Stimulated activated CD4-positive, alpha-beta T cell treated with anti-CD3 and anti-CD28 coated beads, Interleukin-15, amount 100 ng/mL, for 48 hours (primary cell): ENCODE measurements at places on chromosomes 7 and 10.

DNA sequence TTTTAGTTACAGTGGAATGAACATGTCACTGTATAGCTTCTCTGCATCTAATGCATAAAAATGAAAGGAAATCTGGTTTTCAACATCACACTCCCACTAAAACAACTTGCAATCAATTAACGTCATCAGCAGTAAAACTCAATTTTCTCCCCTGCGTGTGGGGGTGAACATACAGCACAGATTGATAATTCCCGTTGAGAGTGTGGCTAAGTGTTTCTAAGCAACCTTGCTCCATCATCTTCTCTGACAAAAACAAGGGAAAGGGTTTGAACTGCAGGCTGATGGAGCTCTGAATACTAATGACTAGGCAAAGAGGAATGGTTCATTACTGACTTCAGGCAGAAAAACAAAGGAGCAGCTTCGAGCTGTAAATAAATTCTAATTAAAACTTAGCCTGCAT is 238.3 kb downstream of the PARD3 start:
- DNase-seq = no peak

DNA sequence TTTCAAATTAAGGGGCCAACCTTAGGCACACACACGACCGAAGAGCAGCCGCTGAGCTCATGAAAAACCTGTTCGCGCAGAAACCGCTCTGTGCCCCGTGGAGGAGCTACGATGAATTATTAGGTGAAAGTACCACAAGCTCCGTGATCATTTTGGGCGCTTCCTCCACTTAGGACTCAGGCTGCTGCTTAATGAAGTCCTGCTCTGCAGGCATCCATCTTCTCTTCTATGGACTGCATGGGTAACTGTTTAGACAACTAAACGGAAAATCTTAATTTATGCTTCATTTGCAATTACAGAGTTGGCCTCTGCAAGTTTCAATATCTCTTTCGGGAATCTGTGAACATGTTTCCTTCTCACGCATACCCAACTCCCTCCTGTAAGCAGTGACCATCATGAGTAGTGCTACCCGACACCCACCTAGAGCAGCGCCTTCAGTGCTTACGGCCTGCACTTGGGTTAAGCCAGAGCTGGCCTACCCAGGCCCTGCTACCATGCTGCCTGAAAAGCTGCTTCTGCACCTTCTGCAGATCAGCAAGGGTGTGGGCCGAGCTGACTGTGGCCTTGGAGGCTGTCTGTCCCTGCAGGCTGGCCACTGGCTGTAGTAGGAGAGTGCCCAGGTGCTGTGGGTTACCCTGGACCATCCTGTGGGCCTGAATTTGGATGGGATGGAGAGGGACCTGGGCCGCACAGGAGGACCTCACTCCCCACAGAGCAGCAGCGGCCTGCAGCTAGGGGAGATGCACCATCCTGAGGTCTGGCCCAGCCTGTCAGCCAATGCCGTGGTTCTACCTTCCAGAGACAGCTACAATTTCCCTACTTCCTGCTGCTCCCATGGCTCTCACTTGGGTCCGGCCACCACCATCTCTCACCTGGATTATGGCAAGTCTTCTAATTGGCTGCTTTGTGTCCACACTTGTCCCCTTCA is 36.0 kb downstream of the GNA12 start:
- DNase-seq = no peak

DNA sequence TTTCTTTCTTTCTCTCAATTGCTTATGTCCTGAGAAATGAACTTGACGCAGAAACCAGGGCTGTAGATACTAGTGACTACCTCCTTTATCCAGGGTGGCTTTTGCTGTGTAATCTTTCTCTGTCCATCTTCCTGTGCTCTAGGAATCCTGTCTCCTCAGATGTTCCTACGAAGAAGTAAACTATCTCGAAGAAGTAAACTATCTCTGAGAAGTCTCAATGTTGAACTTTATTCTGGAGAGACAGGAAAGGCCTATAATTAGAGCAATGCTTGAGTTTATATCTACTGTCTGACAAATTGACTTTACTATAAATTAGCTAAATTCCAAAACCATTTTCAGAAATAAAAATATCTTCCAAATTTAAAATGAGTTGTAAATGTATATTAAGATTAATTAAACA is 541.5 kb upstream of the DPP6 start:
- no peak for DNase-seq

GRCh38 chr7:67344481-67345193 is 348.0 kb downstream of the TYW1 start:
- DNase-seq = no peak

DNA sequence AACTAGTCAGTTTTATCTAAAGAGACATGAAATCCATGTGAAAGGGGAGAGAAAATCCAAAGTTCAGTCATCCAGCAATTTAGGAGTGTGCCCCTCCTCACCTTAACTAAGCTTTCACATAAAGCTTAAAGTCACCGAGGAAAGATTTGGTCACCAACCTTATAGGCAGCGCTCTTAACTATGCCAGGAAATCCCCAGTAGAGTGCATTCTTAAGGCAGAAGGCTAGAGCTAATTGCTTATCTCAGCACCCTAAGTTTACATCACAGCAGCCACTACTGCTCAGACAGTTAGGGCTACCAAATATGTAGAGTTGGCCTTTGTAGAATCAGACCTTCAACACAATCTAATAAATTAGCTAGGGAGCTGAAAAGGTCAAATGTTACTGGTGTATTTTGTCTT is 47.9 kb downstream of the MTPN start:
- no peak for DNase-seq

DNA sequence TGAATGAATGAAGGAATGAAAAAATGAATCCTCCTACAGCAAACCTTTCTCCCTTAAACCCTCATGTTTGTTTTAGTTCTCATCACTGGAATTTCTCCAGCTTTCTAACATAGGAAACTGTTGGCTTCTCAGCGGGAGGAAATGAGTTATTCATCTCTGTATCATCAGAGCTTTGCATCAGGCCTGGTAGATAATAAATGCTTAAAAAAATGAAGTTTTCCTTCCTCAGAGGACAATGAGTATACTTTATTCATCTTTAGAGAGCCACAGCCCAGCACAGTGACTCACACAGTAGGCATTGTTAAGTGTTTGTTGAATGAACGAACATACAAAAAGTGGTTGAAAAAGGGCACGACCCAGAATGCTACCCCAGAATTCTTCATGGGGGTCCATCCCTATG is 62.6 kb downstream of the COL13A1 start:
- no peak for DNase-seq

- no peak for DNase-seq
These were observed 179.9 kb downstream of the SFMBT2 start for GRCh38 chr10:7230951-7231350.

GRCh38 chr10:77313066-77313750 is 324.4 kb downstream of the KCNMA1 start:
- DNase-seq = no peak

GRCh38 chr10:70974920-70975319 is 86.6 kb upstream of the PCBD1 start:
- no peak for DNase-seq

DNA sequence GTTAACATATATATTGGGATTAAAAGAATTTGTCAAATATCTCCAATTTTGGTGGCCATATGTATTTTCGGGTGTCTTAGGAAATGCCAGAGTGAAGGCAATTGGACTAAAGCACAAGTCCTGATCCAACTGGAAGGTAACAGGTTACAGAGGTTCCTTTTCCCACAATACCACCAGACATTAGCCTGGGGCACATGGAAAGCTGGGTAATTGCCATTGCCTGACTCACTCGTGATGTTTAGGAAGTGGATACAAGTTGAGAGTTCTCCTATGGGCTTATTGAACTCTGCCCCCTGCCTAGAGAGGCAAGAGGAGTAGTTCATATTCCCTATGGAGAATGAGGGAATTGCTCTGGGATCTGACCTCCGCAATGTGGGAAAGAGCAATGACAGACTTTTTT is 5.7 kb downstream of the DNAH11 start:
- DNase-seq = no peak

- DNase-seq = peak; percentile 14
These were observed 27.1 kb downstream of the NMT2 start for GRCh38 chr10:15141136-15142054.

DNA sequence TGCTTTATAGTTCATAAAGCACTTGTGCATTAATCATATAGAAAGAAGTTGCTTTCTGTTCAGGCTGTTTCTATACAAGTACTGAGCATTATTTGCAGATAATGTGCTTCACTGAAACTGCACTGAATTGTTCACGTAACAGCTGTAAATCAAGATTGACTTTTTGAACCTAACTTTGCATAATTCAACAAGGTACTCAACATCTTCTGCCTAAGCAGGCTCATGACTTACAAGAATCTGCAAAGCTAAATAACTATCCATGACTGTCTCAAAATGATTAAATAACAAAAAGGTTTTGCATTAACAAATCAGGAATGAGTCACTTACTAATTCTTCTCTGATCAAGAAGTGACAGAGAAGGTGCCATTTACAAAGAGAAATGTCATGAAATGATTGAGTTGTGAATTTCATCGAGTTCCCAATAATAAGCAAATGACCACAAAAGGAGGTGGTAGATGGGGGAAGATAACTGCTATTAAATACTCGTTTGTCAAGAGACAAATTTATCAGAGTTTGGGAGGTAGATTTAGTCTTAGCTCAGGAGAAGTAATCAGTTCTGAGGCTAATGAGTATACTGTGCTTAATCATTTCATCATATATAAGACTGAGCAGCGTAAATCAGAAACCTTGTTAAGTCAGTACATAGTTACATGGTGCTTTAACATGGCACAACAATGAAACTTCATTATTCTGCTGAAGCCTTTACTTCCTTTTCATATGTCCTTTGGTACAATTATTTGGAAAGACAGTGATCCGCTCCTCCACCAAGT is 161.3 kb upstream of the LRRN3 start:
- no peak for DNase-seq

DNA sequence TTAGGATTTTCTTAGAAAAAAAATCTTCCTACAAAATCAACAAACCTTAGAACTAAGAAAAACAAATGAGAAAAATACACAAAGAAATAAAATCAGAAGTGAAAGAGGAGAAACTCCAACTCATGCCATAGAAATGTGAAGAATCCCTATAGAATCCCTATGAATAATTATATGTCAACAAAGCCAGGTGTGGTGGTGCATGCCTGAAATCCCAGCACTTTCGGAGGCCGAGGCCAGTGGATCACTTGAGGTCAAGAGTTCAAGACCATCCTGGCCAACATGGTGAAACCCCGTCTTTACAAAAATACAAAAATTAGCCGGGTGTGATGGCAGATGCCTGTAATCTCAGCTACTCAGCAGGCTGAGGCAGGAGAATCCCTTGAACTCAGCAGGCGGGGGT is 27.1 kb downstream of the ACSM6 start:
- DNase-seq = no peak

DNA sequence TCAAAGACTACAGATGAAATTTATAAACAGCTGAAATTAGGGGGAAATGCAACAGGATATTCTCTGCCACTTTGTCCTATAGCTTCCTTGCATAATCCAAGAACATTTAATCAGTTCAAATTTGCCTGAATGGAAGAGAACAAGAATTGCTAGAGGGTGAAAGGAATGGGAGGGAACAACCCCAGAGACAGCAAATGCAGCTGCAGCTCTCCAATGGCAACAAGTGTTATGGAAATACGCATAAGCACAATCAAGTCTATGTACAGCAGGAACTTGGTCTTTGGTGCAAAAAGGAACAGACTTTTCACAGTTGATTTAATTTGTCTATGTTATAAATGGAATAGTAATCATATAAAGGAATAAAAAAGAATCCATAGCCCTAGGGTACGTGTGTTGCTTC is 269.0 kb upstream of the ETV1 start:
- no peak for DNase-seq

DNA sequence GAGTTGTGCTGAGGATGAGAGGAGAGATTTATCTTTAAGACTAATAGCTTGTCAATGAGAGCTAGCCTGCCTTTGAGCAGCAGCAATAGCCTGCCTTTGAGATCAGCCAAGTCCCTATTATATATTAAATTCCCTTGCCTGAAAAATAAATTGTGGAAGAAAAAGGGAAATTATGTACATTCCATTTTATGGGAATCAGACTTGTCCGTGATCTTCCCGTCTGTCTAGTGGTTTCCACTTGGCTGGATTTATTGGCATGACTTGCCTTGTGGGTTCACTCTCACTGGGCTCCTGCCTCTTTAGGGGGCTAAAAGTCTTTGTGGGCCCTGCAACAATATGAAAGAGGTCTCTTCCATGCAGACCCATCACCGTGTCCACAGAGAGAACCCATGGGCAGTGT is 171.7 kb upstream of the FRMD4A start:
- no peak for DNase-seq

GRCh38 chr10:119084896-119085295 is 4.3 kb upstream of the EIF3A start:
- no peak for DNase-seq
